SK-N-DZ (cell line): ENCODE measurements at places on chromosomes 16 and 17.

DNA sequence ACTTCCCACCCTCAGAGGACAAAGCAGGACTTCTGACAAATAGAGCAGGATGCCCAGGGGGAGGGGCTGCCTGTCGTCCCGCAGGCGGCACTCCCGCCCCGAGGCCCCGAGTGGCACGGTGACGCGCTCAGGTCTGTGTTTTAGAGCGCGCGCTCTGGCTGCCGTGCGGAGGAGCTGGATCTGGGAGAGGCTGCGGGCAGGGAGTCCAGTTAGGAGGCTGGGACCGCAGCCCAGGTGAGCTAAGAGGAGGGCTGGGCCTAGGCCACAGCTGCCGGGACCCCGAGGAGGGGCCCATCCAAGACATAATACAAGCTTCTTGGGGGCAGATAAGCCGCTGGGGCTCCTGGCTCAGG, 6.4 kb downstream of the DOC2A start:
- DNase-seq = no peak

- no peak for DNase-seq
These were observed 332.1 kb downstream of the SLC39A11 start for GRCh38 chr17:72760368-72760767.

GRCh38 chr17:77893144-77894044, 65.1 kb upstream of the TNRC6C start:
- no peak for DNase-seq

- peak; percentile 79 for DNase-seq
These were observed 16.5 kb downstream of the CCDC102A start for GRCh38 chr16:57519796-57520360.

DNA sequence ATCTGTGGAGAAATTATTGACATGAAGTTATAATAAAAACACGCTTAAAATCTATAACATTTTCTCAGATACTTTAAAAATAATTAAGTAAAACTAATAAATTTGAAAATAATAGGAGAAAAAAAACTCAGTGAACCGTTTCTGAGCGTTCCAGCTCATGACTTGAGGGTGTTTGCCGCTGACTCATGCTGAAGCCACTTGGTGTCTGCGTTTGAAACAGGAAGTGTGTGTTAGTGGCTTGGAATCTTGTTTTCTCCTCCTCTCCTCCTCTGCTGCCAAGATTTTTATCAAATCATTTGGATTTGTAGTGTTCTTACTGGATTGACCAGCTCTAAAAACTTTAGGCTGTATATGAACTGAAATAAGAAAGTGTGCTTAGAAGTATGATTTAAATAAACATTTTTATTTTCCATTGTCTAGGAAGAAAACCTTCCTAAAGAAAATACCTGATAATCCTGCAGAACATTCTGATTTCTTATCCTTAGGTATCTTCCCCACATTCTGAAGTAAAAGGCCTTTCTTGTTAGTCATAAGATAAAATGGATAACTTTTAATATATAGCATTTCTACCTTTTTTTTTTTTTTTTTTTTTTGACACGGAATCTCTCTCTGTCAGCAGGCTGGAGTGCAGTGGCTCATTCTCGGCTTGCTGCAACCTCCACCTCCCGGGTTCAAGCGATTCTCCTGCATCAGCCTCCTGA, 30.8 kb downstream of the USP10 start:
- peak; percentile 34 for DNase-seq

DNA sequence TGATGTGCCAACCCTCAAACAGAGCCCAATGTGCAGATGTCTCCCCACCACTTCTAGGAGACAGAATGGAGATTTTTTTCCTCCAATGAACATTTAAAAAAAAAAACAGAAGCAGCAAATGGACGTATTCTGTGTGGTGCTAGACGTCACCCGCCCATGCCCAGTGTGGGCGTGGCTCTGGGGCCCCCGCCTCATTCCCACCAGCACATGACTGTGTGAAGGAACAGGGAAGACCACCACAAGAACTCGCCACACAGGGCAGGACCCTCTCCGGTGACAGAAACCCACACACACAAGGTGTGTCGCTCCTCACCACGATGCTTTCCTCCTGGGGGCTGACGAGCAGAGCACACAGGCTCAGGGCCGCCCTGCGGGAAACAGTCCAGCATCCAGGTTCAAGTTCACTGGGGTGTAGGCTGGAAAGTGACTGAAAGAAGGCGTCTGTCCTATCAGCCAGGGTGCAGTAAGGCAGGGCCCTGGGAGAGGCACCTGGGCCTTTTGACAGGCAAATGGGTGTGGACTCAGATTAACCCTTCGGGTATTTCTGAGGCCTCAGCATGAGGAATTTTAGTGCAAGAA, 53.5 kb downstream of the KLHDC4 start:
- DNase-seq = no peak

GRCh38 chr16:19745286-19746010, 27.4 kb downstream of the IQCK start:
- DNase-seq = no peak

- DNase-seq = no peak
These were observed 1494.0 kb upstream of the CDH8 start for GRCh38 chr16:63530208-63530607.

DNA sequence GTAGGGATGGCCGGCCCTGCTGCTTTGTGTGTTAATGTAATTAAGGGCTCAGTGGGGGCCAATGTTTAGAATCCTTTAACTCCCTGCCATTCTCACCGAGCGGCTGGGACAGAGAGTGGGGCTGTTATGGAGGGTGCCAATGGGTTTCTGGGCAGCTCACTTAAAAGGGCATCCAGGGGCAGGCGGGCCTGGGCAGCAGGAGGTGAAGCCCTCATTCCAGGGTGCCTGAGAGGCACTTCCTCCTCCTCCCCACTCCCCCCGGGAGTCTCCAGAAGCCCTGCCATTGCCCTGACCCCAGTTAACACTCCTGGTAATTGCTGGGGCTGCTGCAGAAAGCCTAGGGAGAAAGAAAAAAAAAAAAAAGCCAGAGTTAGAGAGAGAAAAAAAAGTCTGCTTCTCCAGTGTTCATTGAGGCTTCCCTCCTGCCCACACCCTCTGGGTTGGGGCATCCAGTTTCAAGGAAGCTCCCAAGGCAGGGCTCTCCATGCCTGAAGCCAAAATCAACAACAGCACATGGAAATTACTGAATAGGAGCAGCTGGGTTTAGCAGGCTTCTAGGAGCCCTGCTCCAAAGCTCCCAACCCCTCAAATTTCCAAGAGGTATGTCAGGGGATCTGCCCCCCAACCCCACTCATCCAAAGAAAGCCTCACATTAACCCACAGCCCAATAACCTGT, 28.0 kb downstream of the CUEDC1 start:
- peak; percentile 49 for DNase-seq

GRCh38 chr17:64423881-64424280, 25.0 kb upstream of the MILR1 start:
- no peak for DNase-seq

DNA sequence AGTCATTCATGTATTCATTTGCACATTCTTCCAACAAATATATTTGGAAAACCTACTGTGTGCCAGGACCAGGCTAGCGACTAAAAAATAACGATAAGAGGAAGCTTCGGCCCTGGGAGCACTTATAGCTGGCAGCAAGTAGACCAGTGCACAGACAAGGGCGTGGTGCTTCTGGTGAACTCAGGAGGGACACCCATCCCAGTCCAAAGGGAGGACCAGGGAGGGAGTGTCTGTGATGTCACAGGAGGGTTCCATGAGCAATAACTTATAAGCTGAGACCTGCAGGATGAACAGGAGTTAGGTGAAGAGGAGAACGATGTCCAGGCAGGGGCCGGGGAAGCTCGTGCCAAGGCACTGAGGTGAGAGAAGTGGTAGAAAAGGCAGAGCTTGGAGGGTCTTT, 17.4 kb upstream of the PHOSPHO1 start:
- DNase-seq = no peak

DNA sequence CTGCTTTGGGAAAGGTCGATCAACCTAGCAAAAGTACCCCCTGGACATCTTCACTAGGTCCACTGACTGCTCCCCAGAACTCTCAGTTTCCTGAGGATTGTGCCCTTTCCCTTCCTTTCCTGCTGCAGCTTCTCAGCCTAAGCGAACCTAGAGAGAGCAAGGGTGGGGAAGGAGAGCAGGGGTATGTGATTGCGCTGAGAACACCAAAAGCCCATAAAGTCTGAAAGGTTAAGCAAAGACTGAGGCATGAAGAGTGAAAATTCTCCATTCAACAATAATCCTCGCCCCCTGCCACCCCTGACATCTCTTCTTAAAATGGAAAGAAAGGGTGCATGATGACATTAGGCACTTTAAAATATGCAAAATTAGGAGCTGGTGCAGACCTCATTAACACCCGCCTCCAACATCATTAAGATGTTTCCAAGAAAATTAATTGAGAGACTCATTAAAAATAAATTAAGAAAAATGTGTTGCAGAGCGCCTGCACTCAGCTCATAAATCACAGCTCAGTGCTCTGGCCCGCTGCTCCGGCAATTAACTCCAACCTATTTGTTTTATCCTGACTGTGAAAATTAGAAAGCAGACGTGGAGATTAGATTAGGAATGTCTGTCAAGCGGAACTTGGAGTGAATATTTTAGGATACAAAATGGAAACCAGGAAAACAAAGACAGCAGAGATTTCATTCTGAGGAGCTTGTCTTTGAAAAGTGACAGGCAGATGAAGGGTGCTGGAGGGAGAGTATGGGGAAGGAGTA, 49.1 kb upstream of the PMFBP1 start:
- DNase-seq = no peak

GRCh38 chr16:75218256-75219076, at the start of gene CTRB1:
TSS of gene CTRB1 (plus strand) at chr16:75218988. CDS start at chr16:75219008, 20 bp downstream.
- no peak for DNase-seq
